Fibroblast of upper back skin (primary cell): ENCODE measurements at places on chromosomes 7 and 10.

DNA sequence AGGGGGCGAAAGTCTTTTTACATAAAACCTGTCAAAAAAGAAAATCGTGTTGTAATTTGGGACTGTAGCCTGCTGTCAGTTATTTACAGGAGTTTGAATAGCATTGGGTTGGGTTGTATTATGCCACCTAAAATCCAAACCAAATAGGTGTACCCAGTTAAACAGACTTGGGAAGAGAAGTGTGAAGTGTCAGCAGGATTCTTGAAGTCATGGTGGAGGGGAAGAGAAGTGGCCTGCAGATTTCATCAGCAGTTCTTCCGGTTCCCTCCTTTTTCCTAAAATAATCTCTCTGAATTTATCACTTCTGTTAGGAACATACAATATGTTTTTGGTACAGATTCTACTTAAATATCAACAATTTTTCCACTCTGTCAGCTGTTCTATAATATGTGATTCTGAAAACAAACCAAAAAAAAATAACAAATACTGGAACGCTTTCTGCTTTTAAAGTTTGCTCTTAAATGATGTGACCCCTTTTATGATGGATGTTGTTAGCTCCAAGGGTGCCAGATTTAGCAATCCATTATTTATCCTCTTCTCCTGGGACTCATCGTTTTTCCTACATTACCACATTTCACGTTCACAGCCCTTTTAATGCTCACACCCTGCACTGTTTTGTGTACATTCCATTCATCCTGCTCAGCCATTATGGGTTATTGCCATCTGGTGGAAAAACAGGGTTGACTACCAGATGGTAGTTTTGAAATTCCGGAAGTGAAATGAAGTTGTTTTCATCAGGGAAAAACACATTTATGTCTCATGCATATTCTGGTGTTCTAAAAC is 18.7 kb upstream of the ARHGAP12 start:
- peak; percentile 93 for DNase-seq

DNA sequence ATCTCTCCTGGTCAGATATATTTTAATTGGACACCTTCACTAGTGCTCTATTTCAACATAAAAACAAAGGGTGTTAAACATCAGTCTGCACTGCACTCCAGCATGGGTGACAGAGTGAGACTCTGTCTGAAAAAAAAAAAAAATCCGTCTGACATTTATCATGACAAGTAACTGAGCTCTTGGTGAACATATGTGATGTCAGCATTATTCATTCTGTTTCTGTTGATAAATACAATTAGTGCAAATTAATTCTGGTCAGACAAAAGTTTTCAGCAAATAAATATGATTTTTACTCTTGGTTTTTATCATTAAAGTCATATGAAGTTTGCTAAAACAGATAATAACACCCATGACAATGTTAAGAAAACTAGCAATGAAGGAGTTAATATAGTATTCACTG is 692.8 kb upstream of the GRM3 start:
- DNase-seq = no peak

GRCh38 chr7:130988443-130988842 is 254.4 kb upstream of the KLF14 start:
- DNase-seq = no peak

GRCh38 chr10:62528441-62528840 is 154.3 kb downstream of the ZNF365 start:
- no peak for DNase-seq
